ENCODE measurements at places on chromosomes 1 and 21.

DNA sequence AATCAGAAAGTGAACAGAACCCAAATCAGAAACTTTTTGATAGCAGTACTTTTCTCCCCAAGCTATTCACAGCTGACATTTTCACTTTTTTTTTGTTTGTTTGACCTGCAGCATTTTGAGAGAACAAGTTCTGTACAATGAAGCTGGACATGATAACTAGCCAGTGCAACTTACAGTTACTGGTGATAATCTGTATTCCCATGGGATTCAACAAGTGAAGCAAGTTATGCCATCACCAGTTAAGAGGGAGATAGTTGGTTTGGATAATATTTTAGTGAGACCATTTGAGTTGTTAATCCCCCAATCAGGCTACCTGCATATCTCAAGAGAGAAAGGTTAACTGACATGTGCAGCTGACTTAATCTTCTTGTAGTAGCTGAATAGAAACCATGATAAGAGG lies 18.1 kb downstream of the SON start:
- no peak for DNase-seq

- DNase-seq: no peak
Measured at GRCh38 chr21:44503901-44504399, 36.0 kb downstream of the KRTAP10-1 start.

GRCh38 chr1:8860738-8861516 lies 17.6 kb downstream of the ENO1 start:
- no peak for DNase-seq

GRCh38 chr1:54171016-54171415 lies 18.2 kb upstream of the CDCP2 start:
- no peak for DNase-seq

- no peak for DNase-seq
Measured at GRCh38 chr1:167077128-167077867, 12.9 kb downstream of the GPA33 start.

- DNase-seq: no peak
Measured at GRCh38 chr1:117466761-117467160, 99.5 kb downstream of the MAN1A2 start.
